ENCODE measurements at places on chromosomes 1 and 21. TPM values are rescaled to one million over a fixed set of nuclear protein-coding genes. Genes with fewer than 3 reads are reported as not detected.
A peak's percentile ranks its signal among the peaks of the same experiment; 100 is the strongest.

- no peak overlapping the region for H3K27ac ChIP-seq
- H3K4me1 ChIP-seq = no peaks in the 10 kb centered on the region
- DNase-seq = peak; percentile 83
- H3K36me3 ChIP-seq = peaks cover 10% of the 10 kb centered on the region
These were observed 11.7 kb upstream of the BNIPL start for GRCh38 chr1:151024540-151025146.

DNA sequence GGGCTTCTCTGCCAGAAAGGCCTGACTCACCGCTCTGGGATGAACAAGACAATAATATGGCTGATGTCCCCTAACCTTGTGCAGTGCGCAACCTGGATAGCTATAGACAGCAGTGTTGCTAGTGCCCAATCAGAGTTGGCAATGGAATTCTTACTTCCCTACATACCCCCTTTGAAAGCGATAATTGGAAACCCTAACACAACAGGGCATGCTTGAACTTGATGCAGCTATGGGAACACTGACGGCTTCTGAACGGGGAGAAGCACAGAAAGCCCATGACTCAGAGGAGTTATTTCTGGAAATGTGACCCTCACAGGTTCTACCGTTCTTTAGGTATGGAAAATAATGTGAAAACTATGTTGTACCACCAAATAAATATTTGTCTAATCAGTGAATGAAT lies 200.6 kb downstream of the TRABD2B start:
- H3K36me3 ChIP-seq = no peaks in the 10 kb centered on the region
- DNase-seq = no peak
- no peak overlapping the region for H3K27ac ChIP-seq
- no peak overlapping the region for H3K4me3 ChIP-seq

The GABPA gene
- 11.1 TPM for total RNA-seq

The YRDC gene
- total RNA-seq = 18.8 TPM

DNA sequence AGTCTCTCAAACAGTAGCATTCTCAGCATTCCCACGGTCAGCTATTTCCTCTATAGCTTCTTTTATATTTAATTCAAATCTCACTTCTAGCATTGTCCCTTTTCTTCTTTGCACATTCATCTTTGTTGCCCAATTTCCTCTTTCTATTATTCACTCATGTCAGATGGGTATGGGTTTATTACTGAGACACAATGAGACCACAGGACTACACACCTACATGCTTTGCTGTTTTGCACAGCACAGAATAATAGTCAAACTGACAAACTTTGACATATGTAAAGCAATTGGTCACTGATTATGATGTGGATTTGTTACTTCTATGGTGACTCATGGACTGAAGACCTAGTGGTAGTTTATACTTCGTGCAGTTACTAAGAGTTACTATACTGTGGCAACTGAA lies 5.8 kb upstream of the CD1C start:
- H3K4me1 ChIP-seq = peaks cover 8% of the 10 kb centered on the region
- H3K36me3 ChIP-seq = no peaks in the 10 kb centered on the region
- no peak overlapping the region for H3K4me3 ChIP-seq

The AQP10 gene
- not detected for total RNA-seq

- DNase-seq = no peak
- no peak overlapping the region for H3K4me3 ChIP-seq
- H3K4me1 ChIP-seq = peaks cover 8% of the 10 kb centered on the region
- no peaks in the 10 kb centered on the region for H3K27me3 ChIP-seq
- H3K27ac ChIP-seq = no peak overlapping the region
These were observed 32.5 kb downstream of the MTF2 start for GRCh38 chr1:93111561-93111960.

GRCh38 chr1:21906173-21907078 lies 30.7 kb downstream of the HSPG2 start:
- H3K27me3 ChIP-seq = no peaks in the 10 kb centered on the region
- no peak for DNase-seq
- H3K36me3 ChIP-seq = peaks cover 45% of the 10 kb centered on the region

DNA sequence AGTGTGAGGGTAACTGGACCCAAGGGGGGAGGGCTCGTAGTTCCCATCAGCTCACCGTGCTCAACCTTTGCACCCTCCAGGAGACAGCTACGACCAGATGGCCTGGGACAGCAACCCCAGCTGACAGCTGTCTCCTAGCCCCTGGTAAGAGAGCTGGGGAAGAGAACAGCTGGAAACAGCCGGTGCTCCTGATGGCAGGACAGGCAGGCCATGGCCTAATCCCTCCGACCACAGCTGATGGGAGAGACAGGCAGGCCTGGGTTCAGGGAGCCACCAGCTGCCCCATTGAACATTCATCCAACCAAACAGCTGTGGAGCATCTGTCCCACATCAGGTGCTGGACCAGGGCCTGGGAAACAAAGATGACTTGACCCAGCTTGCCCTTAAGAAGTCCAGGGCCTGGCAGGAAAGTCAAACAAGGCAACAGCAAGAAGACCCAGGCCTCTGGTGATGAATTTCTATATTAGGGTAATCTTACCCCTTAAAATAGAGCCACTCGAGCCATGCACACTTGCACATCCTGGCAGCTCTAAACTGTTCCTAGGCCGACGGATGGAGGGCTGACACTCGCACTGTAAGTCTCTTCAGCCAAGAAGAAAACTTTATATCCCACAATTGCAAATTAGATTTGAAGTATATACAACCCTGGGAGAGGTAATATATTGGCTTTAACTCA lies 12.2 kb downstream of the OLFML2B start:
- H3K27me3 ChIP-seq = peaks cover 87% of the 10 kb centered on the region
- no peak for DNase-seq
- no peak overlapping the region for H3K4me3 ChIP-seq
- no peaks in the 10 kb centered on the region for H3K36me3 ChIP-seq
- no peak overlapping the region for H3K27ac ChIP-seq

DNA sequence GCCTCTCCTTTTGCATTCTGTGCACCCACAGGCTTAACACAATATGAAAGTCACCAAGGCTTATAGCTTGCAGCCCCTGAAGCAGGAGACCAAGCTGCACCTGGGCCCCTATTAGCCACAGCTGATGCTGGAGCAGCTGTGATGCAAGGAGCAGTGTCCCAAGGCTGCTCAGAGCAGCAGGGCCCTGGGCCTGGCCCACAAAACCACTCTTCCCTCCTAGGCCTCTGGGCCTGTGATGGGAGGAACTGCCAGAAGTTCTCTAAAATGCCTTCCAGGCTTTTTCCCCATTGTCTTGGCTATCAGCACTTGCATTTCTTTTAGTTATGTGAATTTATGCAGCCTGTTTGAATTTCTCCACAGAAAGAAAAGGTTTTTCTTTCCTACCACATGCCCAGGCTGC lies 89.5 kb upstream of the KCTD3 start:
- DNase-seq = no peak
- no peaks in the 10 kb centered on the region for H3K36me3 ChIP-seq
- H3K4me3 ChIP-seq = no peak overlapping the region
- H3K27ac ChIP-seq = no peak overlapping the region

GRCh38 chr1:226492426-226493137 lies 56.0 kb upstream of the STUM start:
- no peak overlapping the region for H3K27ac ChIP-seq
- no peaks in the 10 kb centered on the region for H3K36me3 ChIP-seq
- peaks cover 8% of the 10 kb centered on the region for H3K4me1 ChIP-seq
- H3K4me3 ChIP-seq = no peak overlapping the region
- H3K27me3 ChIP-seq = peaks cover 35% of the 10 kb centered on the region

All from Calu3 (cell line).